ENCODE measurements at places on chromosomes 2 and 18.
A peak's percentile ranks its signal among the peaks of the same experiment; 100 is the strongest.

GRCh38 chr18:77178559-77178958 lies 46.0 kb upstream of the MBP start:
- no peak for DNase-seq

GRCh38 chr18:57281519-57281918 lies 70.8 kb upstream of the ST8SIA3 start:
- no peak for DNase-seq

- peak; percentile 70 for DNase-seq
Observed at GRCh38 chr2:64652231-64653108, 1.2 kb downstream of the SERTAD2 start.

GRCh38 chr2:71510196-71510807 lies 56.9 kb downstream of the DYSF start:
- DNase-seq, result peak; percentile 71

DNA sequence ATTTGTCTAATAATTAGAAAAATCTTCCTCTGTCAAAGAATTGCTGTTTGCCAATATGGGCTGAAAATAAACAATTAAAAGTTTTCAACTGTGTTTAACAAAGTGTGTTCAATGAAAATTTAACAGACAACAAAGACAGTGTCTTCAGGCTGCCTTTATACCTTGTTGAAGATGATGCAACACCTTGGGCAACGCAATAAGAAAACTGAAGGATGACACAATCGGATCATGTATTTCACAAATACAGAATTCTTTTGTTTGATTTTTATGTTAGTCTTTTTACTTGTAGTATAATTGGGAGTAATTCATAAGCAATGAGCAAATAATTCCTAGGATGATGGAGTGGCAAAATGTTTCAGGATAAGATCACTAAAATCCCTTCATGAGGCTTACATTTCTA lies 27.8 kb downstream of the CHN1 start:
- no peak for DNase-seq

DNA sequence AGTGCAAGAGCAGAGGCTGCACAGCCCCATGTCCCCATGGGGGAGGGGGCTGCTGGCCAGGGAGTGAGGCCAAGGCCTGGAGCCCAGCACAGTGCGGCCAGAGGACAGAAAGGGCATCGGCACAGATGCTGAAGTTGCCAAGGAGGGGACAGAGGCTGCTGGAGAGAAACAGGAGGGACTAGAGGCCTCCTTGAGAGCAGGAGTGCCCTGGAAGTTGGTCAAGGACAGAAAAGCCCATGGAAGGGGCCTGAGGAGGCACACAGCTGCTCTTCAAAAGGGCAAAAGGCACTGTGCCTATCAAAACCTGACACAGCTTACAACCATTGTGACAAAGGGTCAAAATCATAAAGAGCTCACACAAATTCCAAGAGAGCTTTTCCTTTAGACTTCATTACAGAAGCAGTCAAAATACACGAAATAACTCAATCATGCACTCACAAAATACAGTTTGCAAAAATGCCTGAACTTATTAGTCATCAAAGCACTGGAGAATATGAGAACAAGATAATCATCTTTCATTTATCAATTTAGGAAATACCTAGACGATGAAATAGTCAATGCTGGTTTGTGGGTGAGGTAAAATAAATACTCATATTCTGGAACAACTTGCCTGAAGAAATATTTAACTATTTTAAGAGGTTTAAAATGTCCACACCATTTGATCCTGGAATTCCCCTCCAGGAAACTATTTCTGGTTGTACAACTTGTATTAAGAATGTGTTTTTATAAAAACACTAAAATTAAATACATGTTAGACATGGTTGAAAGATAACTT lies 79.6 kb downstream of the USP40 start:
- DNase-seq, result peak; percentile 58

DNA sequence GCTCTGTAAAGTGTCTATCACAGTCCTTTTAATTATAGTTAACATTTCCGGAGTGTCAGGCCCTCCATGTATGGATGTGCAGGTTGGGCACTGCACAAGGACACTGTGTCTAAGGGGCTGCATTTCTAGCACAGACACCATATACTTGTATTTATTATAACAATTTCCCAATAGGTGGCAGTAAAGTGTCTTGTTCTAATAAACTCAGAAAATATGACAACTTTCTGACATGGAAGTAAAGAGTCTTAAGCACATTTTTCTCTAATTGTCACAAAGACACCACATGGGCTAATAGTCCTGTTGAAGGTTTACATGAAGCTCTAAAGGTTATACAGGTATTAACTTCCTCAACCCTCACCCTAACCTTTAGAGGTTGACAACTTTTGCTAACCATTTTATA lies 156.6 kb downstream of the DYSF start:
- peak; percentile 39 for DNase-seq

GRCh38 chr2:33230842-33231241 lies 245.6 kb upstream of the RASGRP3 start:
- no peak for DNase-seq

GRCh38 chr18:1037776-1038175 lies 133.1 kb downstream of the ADCYAP1 start:
- DNase-seq, result no peak

- DNase-seq, result no peak
Observed at GRCh38 chr2:69945441-69945840, 16.0 kb downstream of the ASPRV1 start.

DNA sequence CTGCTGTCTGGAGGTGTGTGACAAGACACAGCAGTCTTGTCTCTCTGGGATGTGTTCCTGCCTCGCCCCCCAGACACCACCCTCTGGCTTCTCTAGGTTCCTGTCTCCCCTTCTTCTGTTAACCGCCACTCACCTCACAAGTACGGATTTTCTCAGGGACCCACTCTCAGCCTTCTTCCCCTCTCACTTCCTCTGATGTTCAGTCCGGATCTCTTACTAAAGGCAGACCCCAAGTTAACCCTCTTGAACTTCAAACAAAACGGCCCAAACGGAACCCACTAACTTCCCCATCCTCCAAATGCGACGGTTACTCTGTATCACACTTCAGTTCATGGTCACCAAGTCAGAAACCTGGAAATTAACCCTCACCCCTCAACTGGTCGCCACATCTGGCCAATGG lies 32.0 kb downstream of the B4GALT6 start:
- no peak for DNase-seq

- DNase-seq, result no peak
Observed at GRCh38 chr2:196046123-196046917, 22.3 kb downstream of the DNAH7 start.

GRCh38 chr2:173978447-173978846 lies 13.3 kb upstream of the SP3 start:
- DNase-seq, result no peak

DNA sequence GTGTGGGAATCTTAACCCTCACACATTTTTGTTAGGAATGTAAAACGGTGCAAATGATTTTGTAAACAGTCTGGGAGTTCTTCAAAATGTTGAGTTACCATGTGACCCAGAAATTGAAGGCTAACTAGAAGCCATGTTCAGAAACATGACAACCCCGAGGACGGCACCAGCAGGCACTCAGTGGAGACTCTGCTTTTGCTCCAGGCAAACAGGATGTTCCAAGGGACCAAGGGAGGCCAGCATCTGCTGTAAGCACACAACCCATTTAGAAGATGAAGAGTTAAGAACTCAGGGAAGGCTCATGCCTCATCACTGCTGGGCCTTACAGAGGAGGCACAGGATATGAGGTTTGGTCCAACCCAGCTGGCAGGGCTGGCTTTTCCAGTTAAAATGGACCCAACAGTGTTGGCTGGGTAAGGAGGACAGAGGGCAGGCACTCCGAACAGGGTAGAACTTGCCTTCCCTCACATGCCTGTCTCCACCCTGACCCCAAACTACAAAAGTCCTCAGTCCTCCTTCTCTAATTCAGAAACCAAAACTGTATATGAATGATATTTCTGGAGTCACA lies 23.6 kb downstream of the PARD6G start:
- no peak for DNase-seq

DNA sequence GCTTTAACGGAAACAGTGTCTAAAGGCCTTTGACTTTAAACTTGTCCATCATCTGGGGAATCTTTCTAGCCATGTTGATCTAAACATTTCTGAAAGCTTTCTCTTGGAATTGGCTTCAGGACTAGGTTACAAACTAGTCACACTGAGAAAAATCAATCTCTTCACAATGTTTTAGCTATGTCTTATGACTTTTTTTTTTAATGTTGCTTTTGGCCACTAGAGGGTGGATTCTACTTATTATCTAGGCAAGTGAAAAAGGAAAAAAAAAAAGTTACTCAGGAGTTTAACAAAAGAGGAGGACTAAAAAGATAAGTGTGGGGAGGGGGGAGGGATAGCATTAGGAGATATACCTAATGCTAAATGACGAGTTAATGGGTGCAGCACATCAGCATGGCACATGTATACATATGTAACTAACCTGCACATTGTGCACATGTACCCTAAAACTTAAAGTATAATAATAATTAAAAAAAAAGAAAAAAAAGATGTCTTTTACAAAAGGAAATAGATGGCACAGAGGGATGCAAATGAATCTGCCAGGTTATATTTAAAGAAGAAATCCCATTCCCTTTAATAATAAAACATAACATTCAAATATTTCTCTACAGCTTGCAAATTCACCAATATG lies 160.4 kb upstream of the PID1 start:
- peak; percentile 63 for DNase-seq

GRCh38 chr2:11764359-11764758 lies 17.9 kb downstream of the LPIN1 start:
- no peak for DNase-seq

GRCh38 chr2:143649226-143649740 lies 520.1 kb downstream of the ARHGAP15 start:
- DNase-seq, result no peak

DNA sequence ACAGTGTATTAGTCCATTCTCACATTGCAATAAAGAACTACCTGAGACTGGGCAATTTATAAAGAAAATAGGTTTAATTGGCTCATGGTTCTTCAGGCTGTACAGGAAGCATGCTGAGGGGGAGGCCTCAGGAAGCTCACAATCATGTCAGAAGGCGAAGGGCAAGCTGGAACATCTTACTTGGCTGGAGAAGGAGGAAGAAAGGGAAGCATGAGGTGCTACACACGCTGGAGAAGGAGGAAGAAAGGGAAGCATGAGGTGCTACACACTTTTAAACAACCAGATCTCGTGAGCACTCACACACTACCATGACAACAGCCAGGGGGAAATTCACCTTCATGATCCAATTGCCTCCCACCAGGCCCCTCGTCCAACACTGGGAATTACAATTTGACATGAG lies 95.3 kb upstream of the FAM110C start:
- DNase-seq, result no peak

DNA sequence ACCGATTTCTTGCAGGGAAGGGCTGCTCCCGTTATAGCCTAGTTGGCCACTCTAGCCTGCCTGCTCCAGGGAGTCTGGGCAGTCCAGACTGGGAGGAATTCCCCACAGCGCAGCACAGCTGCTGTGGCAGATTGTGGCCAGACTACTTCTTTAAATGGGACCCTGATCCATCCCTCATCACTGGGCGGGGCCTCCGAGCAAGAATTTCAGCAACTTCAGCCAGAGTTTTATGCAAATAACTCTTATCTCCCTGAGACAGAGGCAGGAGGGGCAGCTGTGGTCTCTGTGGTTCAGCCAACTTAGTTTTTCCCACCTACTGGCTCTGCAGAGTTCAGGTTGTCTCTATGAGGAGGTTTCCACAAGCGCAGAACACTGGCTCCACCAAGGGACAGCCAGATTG lies 1583.2 kb downstream of the SUCLG1 start:
- no peak for DNase-seq

GRCh38 chr18:68284236-68284780 lies 430.6 kb downstream of the TMX3 start:
- DNase-seq, result no peak

- no peak for DNase-seq
Observed at GRCh38 chr18:2792395-2792794, 54.4 kb upstream of the EMILIN2 start.

- no peak for DNase-seq
Observed at GRCh38 chr2:191664823-191665677, 12.9 kb upstream of the NABP1 start.

DNA sequence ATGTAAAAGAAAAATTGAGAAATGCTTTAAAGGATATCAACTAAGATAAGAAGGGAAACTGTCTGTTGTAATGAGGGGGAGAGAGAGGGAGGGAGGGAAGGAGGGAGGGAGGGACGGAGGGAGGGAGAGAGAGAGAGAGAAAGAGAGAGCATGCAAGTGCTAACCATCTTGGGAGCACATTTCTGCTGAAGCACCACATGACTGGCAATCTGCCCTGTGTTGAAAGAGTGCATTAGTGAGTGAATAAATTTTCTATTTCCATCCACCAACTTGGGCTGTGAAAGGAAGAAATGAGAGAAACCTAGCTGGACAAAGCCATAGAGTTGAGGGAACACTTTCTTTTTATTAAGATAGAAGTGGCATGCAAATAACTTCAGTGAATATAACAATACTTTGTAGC lies 110.7 kb downstream of the TMX3 start:
- DNase-seq, result no peak

DNA sequence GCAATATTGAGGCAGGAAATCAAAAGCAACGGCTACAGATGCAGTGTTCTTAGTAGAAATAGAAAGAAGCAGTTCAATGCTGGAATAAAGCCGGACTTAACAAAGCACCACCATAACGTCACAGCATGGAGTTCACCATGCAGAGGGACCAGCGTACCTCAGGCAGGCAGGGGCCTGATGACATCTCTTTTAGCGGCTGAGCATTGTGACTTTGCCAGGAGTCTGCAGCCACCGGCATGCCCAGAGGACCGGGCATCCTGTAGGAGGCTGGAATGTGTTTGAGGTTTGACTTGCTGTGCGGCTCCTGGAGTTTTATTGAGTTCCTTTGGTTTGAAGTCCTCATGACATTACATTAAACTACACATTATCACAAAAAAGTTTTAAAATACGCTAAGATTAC lies 139.8 kb downstream of the UXS1 start:
- DNase-seq, result no peak

DNA sequence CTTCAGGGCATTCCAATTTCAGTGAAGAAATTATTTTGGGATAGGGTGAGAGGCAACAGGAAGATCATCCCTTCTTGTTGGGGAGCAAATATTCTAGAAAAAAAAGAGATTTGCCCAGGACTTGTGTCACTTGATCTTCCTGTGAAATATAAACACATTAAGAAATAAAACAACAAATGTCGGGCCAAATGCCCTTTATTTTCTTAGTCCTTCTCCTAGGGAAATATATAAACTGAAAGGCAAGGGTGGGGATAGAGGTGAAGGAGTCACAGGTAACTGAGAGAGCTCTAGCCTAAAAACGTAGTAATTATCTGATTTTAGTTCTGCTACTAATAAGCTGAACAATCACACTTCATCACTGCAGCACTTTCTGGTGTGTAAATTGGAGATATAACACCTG lies 104.6 kb upstream of the ACVR1C start:
- no peak for DNase-seq

DNA sequence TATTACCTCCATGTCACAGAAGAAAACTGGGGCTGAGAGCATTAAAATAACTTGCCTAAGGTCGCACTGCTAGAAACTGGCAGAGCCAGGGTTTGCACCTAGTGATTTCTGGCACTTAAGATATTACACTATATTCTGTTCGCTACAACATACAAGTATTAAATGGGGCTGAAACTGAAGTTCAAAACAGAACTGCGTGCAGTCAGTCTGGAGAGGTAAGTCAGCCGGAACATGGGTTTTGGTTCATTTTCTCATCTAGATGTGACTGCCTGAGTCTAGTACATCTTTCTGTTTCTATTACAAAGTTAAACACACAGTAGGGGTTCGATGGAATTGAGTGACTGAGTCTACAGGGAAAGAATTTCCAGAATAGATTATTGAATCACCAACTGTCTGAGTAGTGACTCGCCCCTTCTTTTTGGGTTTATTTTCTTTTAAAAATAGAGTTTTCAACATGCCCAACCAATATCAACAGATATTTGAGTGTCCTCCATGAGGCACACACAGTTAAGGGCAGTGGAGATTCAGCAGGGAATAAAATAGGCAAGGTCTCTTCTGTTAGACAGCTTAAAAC lies 150.8 kb downstream of the RNF152 start:
- DNase-seq, result no peak

Data from HT-29 (cell line).